ENCODE measurements at places on chromosomes 13 and 19.

- DNase-seq: peak; percentile 83
These were observed at the start of gene TBCB for GRCh38 chr19:36115453-36116343. Gene TBCB, plus strand, starts transcription at chr19:36115468. Its CDS starts 93 bp downstream, at chr19:36115561.

- no peak for DNase-seq
These were observed 58.2 kb downstream of the USP12 start for GRCh38 chr13:27113436-27113835.

DNA sequence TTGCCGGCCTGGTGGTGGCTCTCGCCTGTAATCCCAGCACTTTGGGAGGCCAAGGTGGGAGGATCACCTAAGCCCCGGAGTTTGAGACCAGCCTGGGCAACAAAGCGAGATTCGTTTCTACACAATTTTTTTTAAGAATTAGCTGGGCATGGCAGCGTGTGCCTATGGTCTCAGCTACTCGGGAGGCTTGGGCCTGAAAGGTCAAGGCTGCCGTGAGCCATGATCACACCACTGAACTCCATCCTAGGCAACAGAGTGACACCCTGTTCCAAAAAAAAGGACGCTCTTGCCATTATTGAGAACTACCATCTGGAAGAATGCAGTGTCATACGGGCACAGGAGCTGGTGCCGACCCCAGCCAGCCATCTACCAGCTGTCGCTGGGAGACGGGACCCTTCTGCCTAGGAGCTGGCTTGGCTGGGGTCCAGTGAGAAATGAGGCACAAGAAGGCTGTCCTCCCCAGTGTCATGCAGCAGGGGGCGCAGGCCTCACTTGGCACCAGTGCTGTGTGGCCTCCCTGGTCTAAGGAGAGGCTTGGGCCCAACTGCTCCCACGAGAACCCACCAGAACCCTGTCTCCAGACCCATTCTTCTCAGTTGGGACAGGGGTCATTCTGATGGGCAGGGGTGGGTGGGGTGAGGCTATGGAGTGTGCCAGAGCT, 12.2 kb upstream of the RELB start:
- DNase-seq: peak; percentile 43

GRCh38 chr19:24098359-24098758, 11.4 kb downstream of the ZNF254 start:
- no peak for DNase-seq

DNA sequence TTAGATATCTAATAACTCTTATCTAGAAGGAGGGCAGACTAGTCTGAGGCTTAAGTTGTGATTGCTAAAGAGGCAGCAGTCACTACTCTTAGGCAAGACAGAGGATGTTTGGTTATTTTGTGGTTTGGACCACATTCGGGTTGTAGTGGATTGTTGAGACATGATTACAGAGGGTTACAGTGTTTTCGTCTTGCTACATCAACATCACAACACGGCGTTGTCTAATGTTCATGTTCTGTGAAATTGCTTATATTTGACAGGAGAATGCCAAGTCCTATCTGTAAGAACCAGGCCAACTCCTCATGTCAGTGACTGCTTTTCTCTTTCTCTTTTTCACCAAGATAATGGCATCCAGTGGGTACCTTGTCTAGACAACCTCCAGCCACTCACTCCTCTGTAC, 16.8 kb upstream of the TM9SF2 start:
- no peak for DNase-seq

DNA sequence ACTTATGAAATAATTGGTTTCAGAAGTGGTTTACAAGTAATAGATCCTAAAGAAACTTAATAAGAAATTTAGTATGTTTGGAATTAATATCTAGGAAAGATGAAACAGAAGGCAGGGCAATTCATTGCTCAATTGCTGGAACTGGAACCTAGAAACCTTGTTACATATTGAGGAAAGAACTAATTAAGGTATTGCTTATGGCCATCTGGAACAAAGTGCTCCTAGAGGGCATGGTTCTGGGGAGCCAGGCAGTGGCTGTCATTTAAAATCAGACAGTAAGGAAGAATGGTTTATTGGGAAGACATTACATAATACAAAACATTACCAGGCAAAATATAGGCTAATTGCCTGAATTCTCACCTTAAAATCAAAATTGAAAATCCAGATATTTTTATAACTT, 224.1 kb downstream of the SLITRK6 start:
- no peak for DNase-seq

DNA sequence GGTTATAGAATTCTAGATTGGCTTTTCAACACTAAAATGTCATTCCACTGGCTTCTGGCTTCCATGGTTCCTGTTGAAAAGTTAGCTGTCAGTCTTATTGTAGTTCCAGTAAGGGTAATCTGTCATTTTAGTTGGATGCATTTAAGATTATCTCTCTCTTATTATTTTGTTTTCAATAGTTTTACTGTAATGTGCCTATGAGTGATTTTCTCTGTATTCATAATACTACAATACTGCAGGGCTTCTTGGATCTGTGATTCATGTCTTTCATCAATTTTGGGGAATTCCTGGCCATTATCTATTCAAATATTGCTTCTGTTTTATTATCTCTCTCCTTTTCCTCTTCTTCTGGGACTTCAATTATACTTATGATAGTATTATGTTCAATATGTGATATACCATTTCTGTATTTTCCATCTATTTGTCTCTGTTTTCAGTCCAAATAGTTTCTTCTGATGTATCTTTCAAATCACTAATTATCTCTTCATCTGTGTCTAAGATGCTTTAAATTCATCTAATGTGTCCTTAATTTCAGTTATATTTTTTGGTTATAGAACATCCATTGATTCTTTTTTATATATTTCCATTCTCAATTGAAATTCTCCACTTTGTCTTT, 101.5 kb downstream of the KCTD15 start:
- DNase-seq: no peak

DNA sequence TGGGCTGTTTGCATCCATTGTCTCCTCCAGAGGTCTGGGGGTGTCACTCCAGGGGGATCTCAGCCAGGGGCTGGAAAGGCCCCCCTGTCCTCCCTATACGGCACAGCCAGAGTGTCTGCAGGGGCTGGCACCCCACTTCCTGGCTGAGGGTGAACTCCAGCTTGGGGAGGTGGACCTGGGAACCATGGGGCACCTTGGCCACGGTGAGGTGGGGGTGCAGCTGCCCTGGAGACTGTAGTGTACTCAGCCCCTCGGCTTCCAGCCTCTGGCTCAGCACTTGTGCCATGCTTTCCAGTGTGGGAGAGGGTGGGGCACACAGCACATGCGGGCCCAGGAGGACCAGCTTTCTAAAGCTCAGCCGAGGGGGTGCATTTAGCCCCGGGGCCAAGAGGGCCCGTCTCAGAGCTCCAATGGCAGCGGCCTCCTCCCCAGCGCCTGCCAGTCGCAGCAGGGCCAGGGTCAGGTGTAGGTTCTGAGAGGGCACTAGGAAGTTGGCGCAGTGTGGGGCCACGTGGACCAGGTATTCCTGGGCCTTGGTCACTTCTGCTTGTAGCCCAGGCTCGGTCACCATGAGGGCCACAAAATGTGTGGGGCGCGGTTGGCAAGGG, 1.4 kb downstream of the LENG9 start:
- no peak for DNase-seq

- DNase-seq: no peak
These were observed 7.0 kb downstream of the SEMA6B start for GRCh38 chr19:4552525-4552819.

GRCh38 chr19:35557539-35558399, 5.7 kb downstream of the ATP4A start:
- peak; percentile 30 for DNase-seq

DNA sequence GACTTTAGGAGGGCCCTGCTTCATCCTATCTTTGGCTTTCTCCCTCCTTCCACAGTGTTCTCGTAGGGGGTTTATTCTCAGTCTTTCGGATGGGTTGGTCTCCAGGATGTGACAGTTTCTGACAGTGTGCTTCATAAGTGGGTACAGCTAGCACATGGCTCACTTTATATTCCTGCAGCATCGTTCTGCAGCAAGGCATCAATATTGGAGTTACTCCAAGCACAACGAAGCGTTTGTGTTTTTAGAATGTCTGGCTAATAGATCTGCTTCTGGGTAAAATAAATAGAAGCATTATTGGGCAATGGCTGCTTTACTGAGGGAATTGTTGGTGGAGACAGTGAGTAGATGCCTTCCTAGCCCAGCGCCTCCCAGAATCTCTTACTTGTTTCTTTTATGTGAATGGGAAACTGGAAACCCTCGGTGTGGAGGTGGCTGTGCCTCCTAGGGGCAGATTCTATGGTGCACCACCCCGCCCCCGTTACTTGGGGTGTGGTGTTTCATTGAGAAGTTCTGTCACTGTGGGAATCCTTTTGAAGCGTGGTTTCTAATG, 2.0 kb downstream of the FARP1 start:
- no peak for DNase-seq

GRCh38 chr13:109494925-109495369, 291.4 kb downstream of the IRS2 start:
- DNase-seq: no peak

GRCh38 chr19:28021259-28022185, 1191.4 kb downstream of the UQCRFS1 start:
- no peak for DNase-seq

GRCh38 chr13:35144166-35144890, 202.3 kb downstream of the NBEA start:
- no peak for DNase-seq

- DNase-seq: no peak
These were observed 22.0 kb upstream of the SLC7A9 start for GRCh38 chr19:32891609-32892008.

- no peak for DNase-seq
These were observed 8.6 kb downstream of the LILRA6 start for GRCh38 chr19:54233941-54234340.

DNA sequence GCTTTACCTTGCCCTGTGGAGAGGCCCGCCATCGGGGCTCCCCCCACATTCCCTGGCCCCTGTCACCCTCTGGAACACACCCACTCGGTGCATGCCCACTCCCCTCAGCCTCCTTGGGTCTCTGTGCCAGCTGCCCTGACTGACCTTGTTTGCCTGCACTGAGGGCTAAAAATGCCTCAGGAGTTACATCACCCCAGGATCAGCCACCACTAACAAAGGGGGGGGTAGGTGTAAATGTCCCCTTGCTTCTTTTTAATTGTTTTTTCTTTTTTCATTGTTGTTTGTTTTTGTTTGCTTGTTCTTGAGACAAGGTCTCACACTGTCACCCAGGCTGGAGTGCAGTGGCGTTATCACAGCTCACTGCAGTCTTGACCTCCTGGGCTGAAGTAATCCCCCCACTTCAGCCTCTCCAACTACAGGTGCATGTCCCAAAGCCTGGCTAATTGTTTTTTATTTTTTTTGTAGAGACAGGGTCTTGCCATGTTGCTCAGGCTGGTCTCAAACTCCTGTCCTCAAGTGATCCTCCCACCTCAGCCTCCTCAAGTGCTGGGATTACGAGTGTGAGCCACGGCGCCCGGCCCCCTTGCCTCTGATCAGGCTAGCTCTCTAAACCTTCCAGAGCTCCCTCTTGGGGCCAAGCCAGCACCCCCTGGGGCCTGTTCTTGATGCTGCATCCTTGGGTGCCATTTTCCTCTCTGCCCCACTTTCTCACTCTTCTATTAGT, 297.1 kb downstream of the UQCRFS1 start:
- DNase-seq: no peak

GRCh38 chr19:4477034-4477801, 5.1 kb downstream of the HDGFL2 start:
- DNase-seq: no peak
